ENCODE measurements at places on chromosomes 7 and 10.

DNA sequence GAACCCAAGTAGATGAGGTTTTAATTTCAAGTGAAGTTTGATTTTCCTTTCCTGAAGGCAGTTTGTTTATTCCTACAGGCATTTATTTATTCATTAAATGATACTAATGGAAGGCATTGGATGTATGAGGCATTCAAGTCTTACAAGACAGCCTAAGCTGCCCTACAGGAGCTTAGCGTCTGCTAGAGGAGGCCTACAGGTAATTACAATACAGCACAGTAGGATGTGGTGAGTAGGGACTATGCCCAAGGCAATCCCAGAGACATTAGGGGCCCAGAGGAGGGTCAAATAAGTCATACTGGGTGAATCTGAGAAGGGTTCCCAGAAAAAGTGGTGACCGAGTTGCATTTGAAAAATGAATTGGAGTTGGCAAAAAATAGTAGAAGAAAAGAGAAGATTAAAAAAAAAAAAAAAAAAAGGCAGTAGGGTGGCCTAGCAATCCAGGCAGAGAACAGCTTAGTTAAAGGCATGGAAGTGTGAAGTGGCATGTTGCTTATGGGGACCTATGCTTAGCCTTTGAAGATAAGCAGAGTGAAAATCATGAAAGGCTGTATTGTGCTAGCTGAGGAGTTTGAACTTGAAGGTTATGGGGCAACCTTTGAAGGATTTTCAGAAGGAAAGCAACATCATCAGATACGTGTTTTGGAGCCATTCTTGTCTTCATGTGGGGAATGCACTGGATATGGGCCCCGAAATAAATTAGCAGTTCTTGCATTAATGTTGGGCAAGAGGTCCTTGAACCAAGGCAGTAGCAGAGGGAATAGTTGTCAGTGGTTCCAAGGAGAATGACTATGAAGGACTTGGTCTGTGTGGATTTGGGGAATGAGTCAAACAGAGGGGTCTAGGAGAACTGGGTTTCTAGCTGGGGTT is 65.5 kb downstream of the SNX10 start:
- DNase-seq = no peak

DNA sequence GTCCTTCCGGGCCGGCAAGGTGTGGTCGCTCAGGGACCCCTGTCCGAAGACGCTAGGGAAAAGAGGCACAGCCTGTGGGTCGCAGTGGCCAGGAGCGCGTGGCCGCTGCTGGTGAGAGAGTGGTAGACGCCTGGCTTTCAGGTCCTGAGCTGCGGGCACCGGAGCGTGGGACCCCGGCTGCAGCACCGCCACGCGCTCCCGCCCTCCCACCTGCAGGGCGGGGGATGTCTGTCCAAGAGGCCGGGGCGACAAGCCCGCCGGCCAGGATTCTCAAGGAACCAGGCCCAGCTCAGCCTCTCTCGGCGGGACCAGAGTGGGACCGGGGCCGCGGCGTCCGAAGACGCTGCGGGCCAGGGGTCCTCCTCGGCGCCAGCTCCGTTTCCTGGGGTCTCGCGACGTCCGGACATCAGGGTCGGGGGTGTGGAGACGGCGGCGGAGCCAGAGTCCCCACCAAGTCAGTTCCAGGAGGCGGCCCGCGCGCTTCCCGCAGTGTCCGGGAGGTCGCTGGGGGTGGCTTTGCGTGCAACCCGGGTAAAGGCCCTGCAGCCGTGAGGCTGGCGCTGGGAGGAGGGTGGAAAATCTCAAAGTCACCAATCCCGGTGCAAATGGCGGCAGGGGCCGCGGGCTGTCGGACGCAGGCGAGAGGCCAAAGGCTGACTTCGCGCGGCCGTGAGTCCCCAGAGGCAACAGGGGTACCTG is 5.5 kb downstream of the ZNF503 start:
- no peak for DNase-seq

- peak; percentile 11 for DNase-seq
These were observed 219.6 kb downstream of the ELFN1 start for GRCh38 chr7:1889556-1890181.

DNA sequence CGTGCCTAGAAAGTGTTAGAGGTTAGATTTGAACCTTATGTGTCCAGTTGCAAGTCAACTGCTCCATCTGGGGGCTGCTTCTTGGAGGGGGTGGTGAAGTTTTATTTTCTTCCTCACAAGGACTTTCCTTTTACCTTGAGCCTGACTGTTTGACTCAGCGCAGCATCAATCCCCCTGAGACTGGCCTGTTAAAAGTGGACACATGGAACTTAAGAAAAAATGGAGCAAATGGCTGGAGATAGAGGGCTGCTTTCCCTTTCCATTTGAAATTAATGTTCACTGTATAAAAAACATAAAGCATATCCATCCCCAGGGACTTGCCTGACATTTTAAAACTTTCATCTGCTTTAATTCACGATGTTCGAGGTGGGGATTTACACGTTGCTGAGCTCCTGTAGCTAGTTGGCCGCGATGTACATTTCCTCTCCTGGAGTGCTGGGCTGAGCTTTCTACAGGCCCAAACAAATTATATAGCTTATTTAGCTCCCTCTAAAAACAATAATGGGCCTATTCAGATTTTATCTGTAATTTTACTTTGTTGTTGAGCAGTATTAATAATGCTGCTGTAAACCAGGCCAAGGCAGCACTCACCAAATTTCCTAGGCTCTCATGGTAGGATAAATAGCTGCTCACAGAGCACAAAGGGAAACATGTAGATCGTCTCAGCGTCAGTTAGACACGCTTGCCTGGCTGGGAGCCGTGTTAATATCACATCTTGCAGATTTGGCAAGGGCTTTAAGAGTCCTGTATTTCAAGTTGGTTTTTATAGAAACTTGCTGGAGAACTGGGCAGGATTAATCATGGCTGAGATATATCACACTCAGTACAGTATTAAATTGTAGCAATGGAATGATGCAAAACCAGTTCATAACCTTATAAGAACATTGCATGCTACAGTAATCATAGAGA is 251.5 kb downstream of the LRMDA start:
- DNase-seq = no peak

DNA sequence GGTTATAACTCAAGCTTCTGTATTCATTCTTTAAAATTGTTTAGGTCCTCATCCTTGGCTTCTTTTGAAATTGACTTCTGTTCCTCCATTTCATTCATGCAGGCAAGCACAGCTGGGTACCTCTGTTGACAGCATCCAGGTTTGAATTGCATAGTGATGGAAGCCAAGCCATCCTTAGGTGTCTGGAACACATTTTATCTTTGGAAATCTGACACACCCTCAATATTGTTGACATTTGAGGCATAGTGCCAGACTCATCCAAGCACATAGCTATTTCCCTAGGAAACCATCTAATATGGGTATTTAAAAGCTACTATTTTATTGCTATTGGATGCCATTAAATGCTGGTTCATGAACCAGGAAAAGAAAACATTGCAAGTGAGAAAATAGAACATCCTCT is 142.1 kb upstream of the PTPRZ1 start:
- no peak for DNase-seq

GRCh38 chr10:72011468-72011867 is 47.3 kb downstream of the CHST3 start:
- no peak for DNase-seq

GRCh38 chr7:2193575-2194305 is 39.0 kb downstream of the MAD1L1 start:
- no peak for DNase-seq

DNA sequence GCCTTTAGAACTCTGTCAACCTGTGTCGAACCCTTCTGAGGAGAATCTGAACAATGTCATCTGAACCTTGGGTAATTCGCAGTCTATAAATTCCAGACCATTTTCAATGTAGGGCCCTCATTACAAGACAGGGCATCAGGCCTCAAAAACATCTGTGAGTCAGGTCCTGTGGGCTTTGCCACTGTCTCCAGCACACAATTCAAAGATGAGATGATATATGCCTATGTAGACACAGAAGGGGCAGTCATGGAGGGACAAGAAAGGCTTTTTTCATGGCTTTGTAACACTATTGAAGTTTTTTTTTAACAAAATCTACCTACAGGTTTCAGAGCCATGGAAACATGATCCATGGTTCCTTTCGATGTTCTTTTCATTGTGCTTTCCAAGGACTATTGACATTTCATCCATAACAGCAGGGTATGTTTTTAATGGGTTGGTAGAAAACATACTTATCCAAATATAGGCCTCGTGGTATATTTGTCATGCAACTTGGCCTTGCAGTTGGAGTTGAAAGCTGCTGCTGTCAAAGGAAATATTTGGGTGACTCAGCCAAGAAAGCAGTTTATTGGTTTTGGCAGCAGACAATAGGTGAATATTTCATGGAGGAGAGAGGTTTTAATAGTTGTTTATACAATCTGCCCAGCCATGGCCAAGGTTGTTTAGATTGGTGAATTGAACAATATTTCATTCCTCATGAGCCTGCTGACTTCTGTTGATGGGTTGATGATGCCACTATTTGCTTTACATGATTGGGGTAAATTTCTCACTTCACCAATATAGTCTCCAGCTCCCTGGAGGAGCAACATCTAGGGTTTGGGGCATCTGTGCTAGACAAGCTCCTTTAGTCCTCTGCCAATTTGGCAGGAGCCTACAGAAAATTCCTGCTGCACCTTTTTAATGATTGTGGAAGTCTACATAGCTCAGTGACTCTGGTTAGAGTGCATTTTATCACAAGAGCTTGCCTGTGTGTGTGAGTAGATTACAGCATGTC is 158.4 kb upstream of the TMEM72 start:
- DNase-seq = no peak

DNA sequence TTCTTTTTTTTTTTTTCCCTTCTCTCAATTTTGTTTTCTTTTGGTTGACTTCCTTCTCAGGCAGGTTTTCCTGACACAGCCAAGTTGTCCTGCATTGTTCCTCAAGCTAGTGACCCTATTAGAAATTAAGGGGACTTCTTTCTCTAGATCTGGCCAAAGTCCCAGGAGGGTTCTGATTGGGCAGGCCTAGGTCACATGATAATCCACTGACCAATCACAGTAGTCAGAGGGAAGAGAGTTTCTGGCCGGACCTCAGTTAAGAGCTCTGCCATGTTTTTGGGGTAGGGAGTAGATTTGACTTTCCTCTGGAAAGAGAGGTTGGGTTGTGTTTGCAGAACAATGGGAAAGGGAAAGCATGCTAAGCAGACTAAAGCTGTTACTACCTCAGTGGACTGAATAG is 16.2 kb downstream of the VWA2 start:
- DNase-seq = no peak

GRCh38 chr10:36573246-36573645 is 552.2 kb upstream of the ANKRD30A start:
- no peak for DNase-seq

DNA sequence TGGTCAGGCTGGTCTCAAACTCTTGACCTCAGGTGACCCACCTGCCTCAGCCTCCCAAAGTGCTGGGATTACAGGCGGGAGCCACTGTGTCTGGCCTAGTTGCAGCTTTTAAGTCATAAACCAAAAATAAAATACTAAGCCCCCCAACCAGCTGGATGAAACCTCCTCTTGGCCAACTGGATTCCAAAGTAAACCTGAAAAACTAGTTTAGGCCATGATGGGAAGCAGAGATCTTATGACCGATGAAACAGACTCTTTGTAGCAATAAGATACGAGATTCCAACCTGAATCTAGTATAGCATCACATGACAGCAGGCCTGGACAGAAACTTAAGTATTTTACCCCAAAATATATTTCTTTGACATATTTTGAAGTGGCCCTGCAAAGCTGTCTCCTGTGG is 9.1 kb upstream of the MCM10 start:
- DNase-seq = no peak

- DNase-seq = no peak
These were observed 56.6 kb downstream of the TWIST1 start for GRCh38 chr7:19060761-19061259.

DNA sequence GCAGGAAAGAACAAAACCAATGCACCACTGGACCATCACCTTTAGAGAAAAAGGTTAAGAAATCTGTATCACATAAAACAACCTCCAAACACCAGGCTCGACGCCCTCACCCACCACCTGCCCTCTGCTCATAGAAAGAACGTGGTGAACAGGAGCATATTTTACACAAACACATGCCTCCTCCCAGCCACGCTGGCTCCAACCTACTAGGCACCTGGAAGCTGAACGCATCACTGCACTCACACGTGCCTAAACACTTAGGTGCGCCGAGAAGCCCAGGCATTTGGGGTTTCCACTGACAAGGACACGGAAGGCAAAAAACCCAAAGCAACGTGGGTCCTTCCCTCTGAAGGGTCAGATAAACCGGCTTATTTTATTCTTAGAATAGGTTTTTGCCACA is 56.0 kb downstream of the PTPRN2 start:
- no peak for DNase-seq

DNA sequence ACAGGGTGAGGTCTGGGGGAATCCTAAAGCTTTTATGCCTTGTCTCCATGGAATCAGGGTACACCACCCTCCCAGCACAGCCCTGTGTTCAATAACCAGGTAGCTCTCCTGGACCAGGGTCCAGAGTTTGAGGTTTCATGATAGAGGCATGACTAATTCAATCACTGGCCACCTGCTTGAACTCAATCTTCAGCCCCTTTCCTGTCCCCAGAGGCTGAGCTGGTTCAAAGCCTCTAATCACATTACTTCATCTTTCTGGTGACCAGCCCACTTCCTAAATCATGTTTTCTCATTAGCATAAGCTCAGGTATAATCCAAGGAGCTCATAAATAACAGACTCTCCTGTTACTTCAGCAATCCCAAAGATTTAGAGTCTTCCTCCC is 20.5 kb downstream of the CRPPA start:
- no peak for DNase-seq

- DNase-seq = no peak
These were observed 119.5 kb downstream of the MARCHF5 start for GRCh38 chr10:92410501-92410900.

DNA sequence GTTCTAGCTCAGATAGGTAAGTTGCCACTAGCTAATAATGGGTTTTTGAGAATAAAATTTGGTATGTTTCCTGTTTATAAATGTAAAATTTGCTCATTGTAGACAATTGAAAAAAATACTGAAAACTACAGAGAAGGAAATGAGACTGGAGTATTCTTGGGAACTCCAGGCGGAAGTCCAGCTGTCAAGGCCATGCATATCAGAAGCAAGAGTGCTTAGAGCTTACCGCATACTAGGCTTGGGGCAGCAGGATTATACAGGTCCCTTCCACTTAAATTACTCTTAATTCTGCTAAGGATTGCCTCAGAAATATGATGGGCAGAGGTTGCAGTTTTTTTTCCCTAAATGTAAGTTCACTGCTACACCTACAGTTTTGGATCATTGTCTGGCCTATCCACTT is 26.6 kb downstream of the UMAD1 start:
- DNase-seq = no peak

DNA sequence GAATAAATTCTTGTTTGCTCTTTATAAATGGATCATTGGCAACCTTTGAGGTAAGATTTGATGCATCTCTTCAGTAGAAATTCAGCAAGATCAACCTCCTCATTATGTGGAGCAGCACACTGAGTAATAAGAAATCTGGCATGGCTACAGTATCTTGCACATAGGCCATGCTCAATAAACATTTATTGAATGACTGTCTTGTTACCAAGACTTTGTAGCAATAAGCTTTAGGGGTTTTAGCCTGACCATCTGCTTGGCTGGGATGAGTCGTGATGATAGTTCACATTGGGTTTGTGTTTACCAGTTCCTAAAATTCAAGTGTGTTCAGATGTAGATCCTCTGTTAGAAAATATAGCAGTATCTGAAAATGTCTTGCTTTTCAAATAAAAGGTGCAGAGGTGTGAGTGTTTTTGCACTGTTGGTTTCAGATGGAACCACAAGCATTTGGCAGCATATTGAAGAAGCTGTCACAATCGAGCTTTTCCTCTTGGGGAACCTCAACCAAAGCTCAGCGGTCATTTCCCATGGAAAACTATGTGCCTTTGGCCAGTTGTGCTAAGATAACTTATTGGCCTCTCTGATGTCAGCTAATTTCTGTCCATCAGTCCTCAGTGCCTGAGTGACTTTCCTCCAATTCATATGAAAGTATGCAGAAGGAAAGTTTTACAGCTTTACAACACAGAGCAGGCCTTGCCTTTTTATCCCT is 442.6 kb downstream of the GFRA1 start:
- no peak for DNase-seq
